Stimulated activated CD4-positive, alpha-beta T cell treated with anti-CD3 and anti-CD28 coated beads, Interleukin-4, amount 100 ng/mL, for 24 hours (primary cell): ENCODE measurements at places on chromosomes 3 and 15.
A peak's percentile ranks its signal among the peaks of the same experiment; 100 is the strongest.

DNA sequence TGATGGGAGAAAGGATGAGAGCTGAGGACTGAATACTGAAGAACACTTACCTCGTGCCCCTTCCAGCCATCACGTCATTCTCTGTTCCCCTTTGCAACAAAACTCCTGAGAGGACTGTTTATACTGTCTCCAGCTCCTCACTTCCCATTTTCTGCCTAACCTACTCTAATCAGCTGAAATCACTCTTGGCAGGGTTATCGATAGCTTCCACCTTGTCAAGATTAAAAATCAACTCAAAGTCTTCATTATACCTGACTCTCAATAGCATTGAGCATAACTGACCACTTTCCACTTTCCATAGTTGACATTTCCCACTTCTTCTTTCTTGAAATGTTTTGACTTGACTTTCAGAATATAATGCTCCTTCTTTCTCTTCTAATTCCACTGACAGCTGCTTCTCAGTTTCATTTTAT lies 4.3 kb downstream of the BTBD1 start:
- no peak for DNase-seq

GRCh38 chr3:174960898-174961297 lies 101.8 kb downstream of the NAALADL2 start:
- DNase-seq: no peak

- DNase-seq: peak; percentile 92
Measured at GRCh38 chr3:180989291-180990163, at the start of gene DNAJC19. DNAJC19 (minus strand) TSS chr3:180989736; CDS start chr3:180989602, 134 bp downstream.

- no peak for DNase-seq
Measured at GRCh38 chr3:127392156-127392490, 104.3 kb upstream of the PRR20G start.

DNA sequence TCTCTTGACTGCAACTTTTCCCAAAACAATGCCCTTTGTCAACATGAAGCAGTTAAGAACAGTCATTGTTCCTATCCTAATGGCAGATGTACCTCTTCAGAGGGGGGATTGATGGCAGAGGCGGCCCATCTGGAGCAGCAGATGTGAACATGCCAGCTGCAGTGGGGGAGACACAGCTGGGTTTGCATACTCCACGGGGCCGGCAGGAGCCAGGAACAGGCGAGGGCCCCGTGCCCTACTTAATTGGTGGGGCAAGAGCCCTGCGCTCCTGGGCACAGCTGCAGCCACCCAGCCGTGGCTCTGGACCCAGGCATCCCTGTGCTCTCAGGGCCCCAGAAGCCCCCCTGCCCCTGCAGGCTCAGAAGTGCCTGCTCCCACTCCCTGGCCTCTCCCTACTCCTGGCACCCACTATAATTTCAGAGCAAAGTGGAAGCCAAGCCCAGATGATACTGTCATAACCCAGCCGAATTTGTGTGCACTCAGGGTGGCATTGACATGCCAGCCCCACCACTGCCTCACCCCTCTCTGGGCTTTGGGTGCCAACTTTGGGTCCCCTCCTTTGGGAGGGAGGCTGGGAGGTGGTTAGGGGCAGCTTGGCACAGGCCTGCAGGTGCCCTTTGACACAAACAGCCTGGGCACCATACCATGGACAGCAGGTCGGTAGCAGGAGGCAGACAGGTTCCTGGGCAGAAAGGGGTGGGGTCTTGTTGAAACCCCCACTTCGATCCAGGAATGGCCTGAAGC lies 34.6 kb downstream of the ROPN1B start:
- DNase-seq: no peak

GRCh38 chr3:129428007-129428375 lies 445 bp downstream of the EFCAB12 start:
- no peak for DNase-seq

DNA sequence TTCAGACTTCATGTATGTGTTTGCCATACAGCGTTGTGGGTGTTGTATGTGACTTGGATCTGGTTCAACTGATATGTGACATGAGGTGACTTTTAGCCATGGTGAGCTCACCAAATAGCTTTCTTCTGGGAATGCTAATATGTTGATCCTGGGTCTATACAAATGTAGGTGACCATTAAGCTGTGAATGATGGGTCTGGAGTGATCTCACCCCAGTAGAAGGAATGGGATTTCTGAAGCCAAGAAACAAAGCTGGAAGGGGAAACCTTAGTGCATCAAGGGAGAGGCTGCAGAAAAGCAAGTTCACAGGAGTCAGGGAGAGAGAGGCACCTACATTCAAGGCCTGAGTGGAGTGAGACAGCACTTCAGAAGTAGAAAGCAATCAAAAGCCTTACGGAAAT lies 421.0 kb upstream of the THRB start:
- DNase-seq: no peak

GRCh38 chr15:70132139-70132538 lies 34.4 kb upstream of the TLE3 start:
- DNase-seq: no peak

- DNase-seq: no peak
Measured at GRCh38 chr15:38864827-38865581, 300.4 kb upstream of the RASGRP1 start.

GRCh38 chr3:24120434-24120833 lies 175.3 kb downstream of the NR1D2 start:
- no peak for DNase-seq

DNA sequence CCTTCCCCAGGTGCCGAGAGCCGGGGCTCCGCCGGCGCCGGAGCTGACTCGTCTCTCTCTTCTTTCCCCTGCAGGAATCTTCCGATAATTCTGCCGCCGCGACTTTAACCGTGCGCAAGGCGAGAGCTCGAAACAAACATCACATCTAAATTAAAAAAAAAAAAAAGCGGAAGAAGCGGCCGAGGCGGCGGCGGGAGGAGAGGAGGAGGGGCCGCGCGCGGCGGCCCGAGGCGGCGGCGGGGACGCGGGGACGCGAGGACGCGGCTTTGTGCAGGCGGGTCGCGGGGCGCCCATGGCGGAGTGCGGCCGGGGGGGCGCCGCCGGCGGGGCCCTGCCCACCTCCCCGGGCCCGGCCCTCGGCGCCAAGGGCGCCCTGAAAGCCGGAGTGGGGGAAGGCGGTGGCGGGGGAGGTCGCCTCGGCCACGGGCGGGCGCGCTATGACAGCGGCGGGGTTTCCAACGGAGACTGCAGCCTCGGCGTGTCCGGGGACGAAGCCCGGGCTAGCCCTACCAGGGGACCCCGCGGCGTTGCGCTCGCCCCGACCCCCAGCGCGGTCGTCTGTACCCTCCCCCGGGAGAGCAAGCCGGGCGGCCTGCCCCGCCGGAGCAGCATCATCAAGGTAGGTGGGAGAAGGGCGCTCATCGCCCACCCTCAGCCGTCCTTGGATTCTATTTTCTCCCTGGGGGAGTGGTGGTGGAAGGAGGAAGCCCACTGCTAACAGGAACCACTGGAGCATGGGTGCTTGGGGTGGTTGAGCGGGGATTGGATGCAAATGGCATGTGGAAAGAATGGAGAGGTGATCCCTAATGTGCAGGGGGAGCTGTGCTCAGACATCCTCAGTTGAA lies at the start of gene PLCL2:
Gene PLCL2 (plus strand): TSS at position 208 of the 845 bp plus-strand sequence. CDS start 85 bp downstream, at position 293.
- peak; percentile 70 for DNase-seq

DNA sequence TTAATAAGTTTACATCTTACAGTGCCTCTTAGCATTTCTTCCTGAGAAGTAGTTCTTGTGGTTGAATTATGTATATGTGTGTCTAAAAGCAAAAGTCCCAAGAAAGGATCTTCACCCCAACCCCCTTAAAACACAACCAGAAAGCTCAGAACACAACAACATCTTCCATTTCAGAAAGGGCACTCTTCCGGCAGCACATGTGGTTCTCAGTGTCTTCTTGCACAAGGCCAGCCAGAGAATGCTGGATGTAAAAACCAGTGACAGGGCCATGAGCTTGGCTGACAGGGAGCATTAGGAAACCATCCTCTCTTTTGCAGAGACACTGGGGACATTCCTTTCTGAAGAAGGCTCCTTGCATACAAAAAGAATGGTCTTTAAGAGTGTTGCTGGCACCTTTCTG lies 45.0 kb downstream of the EEFSEC start:
- DNase-seq: no peak

GRCh38 chr3:84962415-84962814 lies 3.6 kb downstream of the CADM2 start:
- no peak for DNase-seq

DNA sequence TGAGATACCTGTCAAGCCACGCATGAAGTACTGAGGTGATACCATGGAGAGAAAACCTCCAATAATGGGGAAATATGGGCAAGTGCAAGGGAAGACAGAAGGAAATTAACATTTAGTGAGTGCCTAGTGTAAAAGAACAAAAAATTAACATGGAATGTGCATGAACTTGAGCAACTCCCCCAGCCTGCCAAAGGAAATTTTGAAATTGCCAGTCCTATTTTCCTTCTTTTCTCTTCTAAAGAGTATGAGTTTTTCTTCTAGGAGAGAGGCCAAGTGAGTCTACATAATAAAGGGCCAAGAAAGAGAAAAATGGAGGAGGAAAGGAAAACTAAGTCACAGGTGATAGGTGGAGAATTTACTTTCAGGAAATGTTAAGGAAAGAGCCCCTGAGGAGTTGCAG lies 602.4 kb upstream of the MDFIC2 start:
- no peak for DNase-seq

DNA sequence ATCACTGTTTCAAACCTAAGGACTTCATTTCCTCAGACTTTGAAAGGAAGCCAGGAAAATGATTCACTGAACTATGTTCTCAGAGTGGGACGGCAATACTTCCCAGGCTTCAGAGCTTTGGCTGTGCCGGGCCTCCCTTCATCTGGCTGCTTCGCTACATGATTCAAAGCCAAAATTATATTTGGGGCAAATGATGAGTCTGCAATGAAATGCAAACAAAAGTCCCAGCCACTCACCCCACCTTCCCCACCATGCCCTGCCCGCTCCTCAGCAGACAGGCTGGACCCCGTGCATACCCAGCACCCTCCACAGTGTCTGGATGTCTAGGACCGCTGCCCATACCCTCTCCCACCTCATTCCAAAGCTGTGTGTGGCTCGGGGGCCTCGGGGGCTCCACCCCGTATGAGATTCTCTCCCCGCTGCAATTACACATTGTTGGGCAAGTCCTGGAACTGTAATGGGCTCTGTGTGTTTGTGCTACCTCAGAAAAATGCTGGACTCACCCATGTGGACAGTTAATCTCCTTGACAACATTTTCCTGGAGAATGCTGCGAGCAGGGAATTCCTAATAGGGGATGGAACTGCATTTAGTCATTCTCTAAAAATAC lies 32.2 kb downstream of the ATP10A start:
- DNase-seq: no peak

- DNase-seq: no peak
Measured at GRCh38 chr3:25592510-25592968, 72.2 kb downstream of the TOP2B start.

- no peak for DNase-seq
Measured at GRCh38 chr3:122782804-122783203, 10.8 kb downstream of the HSPBAP1 start.

DNA sequence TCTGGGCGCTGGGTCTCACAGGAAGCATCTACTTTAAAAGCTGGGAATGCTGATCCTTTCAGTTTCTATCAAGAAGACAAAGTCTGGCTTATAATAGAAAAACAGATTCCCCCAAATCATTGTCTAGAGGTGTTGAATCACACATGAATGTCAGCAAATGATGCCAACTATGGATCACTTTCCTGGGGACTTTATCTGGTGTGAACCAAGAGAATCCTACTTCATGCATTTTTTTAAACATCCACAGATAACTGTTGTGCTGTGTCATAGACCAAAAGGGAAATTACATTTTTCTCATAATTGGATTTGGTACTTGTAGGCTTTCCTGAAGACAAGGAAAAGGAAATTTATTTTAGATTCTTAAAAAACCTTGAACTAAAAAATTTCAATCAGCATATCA lies 132.7 kb downstream of the CD47 start:
- DNase-seq: no peak

GRCh38 chr15:46266661-46267060 lies 631.8 kb downstream of the SQOR start:
- no peak for DNase-seq

- no peak for DNase-seq
Measured at GRCh38 chr3:182979103-182979673, 1.1 kb downstream of the DCUN1D1 start.

DNA sequence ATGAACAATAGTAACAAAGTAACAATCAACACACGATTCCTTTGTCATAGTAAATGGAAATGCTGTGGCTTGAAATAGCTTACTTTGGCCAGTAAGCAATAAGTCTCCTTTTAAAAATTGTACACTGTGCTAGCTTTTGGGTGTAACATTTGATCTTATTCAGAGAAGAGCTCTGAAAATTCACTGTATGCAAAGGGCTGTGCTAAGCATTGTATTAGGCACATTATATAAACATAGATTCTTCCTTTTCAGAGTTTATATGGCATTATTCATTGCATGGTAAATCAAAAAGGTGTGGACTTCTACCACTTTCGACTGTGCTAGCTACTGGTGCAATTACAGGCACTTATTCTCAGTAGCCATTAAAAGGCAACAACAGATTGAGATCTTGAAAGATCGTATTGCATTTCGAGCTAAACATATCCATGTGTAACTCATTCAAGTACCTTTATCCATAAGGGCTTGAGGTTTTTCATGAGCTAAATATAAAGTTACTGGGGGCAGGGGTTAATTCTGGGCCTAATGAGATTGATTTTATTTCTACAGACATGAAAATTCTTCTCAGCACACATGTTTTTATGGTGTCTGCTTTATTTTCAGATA lies 246.8 kb downstream of the NR1D2 start:
- no peak for DNase-seq

- DNase-seq: no peak
Measured at GRCh38 chr15:47975427-47975826, 145.4 kb upstream of the SLC24A5 start.

- DNase-seq: no peak
Measured at GRCh38 chr15:80638553-80639167, 56.5 kb upstream of the ABHD17C start.

- no peak for DNase-seq
Measured at GRCh38 chr3:168003911-168004310, 91.8 kb downstream of the GOLIM4 start.

- no peak for DNase-seq
Measured at GRCh38 chr15:98596885-98597392, 51.4 kb upstream of the IGF1R start.

- no peak for DNase-seq
Measured at GRCh38 chr3:50608278-50608677, 3.3 kb downstream of the CISH start.

GRCh38 chr3:8456412-8456811 lies 45.2 kb upstream of the LMCD1 start:
- no peak for DNase-seq

- DNase-seq: no peak
Measured at GRCh38 chr3:150607267-150608065, 4.3 kb downstream of the SELENOT start.
